Stimulated activated CD4-positive, alpha-beta T cell treated with anti-CD3 and anti-CD28 coated beads, Interleukin-1b, Interleukin-23, amount 100 ng/mL, for 48 hours (primary cell): ENCODE measurements at places on chromosomes 11 and 22.

- no peak for DNase-seq
Measured at GRCh38 chr11:83662494-83662893, 376.3 kb upstream of the CCDC90B start.

DNA sequence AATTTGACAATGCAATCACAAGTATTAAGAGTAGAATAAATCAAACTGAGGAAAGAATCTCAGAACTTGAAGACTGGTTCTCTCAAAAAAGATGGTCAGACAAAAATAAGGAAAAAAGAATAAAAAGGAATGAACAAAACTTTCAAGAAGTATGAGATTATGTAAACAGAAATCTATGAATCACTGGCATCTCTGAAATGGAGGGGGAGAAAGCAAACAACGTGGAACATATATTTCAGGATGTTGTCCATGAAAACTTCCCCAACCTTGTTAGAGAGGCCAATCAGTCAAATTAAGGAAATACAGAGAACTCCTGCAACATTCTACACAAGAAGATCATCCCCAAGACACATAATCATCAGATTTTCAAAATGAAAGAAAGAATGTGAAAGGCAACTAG lies 235.7 kb downstream of the SBF2 start:
- no peak for DNase-seq

GRCh38 chr11:35878741-35879140 lies 65.1 kb upstream of the LDLRAD3 start:
- DNase-seq, result no peak

DNA sequence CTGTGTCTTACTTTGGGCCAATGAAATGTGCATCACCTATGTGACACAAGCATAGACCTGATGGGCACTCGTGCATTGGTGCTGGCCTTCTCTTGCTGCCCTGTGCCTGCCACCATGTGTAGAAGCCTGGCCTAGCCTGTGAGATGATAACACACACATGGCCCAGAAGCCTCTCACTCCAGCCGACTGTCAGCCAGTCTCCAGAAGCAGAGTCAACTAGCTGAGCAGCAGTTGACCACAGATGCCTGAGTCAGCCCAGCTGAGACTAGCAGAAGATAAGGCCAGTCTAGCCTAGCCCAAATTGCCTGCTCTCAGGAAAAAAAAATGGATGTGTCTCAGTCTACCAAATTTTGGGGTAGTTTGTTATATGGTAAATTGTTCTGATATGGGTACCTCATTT lies 46.2 kb downstream of the CSNK2A3 start:
- no peak for DNase-seq

- DNase-seq, result no peak
Measured at GRCh38 chr11:131756479-131757110, 386.2 kb downstream of the NTM start.

- no peak for DNase-seq
Measured at GRCh38 chr11:29260939-29261705, 755.7 kb downstream of the KCNA4 start.

DNA sequence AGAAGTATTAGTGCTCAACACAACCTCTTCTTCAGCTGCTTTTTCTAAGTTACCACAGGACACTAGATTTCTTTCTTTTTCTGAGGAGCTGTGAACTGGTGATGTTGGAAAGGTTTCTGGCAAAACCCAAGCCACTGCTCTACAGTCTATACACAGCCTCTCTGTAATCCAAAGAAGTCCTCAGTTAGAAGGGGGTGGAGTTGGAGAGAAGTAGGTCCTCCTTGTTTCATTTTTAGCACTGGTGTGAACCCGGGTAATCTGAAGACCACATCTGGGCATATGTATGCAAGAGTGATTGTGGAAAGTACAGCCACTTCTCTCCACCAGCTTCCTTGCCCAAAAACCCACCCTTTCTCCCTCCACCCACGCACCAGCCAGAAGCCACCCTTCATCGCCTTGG lies 1168.1 kb downstream of the LRRC4C start:
- DNase-seq, result no peak

DNA sequence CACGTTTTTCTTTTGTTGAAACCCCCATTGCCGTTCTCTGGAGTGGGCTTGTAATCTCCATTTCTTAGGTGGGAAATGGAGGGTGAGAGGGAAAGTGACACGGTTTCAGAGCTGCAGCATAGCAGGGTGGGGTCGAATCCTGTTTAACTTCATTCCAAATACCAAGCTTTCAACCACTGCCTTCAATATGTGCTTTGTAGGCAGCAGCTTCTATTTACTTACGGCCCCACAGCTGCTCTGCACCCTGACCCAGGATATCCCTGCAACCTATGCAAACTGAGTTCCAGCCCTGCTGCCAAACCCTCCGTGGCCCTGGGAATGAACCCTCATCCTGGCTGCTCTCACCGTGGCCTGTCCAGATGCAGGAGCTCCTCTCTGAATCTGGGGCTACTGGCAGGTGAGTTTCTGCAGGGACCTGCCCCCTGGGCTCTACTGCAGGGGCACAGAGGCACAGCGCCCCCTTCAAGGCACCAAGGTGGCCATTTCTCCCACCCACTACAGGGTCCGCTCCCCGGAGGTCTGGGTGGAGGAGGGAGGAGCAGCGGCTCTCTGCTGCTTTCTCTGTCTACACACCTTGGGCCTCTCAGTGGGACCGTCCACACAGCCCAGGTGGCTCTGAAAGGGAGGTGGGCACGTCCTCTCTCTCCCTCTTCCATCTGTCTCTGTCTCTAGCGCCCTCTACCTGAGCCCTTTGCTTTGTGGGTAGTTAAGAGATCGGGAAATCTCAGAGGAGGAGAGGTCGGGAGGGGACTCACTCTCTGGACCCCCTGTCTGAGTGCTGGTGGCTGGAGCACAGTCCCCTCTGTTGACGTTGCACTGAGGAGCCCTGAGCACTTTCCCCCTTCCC lies 279.1 kb downstream of the BRD1 start:
- DNase-seq, result no peak

DNA sequence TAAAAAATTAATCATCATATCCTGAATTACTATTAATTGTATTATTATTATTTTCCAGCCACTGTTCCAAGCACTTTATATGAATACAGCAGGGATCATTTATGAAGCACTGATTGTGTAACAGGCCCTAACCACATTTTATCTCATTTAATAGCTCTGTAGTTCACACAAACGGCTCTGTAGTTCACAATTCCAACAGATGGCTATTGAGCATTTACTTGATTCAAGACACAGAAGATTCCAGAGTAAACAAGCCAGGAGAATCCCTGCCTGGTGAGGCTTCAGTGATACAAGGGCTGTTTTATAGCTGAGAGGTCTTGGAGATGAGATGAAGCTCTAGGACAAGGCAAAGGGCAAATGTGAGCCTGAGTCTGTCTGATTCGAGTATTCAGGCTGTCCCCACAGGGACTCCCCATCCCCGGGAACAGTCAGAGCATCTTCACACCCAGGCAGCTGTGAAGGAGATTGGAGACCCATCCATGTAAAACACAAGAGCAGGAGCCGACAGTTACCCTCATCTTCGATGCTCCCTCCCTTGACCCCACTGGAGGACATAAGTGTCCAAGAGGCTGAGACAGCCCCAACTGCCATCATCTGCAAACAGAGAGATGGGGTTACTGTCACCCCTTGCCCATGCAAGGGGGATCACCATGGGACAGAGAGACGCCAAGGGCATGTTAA lies 222.5 kb downstream of the MN1 start:
- DNase-seq, result no peak

- no peak for DNase-seq
Measured at GRCh38 chr22:37496651-37497050, 10.5 kb upstream of the MFNG start.

DNA sequence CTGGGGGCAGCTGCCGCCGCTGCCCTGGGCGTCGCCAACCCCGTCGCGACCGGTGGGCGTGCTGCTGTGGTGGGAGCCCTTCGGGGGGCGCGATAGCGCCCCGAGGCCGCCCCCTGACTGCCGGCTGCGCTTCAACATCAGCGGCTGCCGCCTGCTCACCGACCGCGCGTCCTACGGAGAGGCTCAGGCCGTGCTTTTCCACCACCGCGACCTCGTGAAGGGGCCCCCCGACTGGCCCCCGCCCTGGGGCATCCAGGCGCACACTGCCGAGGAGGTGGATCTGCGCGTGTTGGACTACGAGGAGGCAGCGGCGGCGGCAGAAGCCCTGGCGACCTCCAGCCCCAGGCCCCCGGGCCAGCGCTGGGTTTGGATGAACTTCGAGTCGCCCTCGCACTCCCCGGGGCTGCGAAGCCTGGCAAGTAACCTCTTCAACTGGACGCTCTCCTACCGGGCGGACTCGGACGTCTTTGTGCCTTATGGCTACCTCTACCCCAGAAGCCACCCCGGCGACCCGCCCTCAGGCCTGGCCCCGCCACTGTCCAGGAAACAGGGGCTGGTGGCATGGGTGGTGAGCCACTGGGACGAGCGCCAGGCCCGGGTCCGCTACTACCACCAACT lies 1.0 kb downstream of the FUT4 start:
- DNase-seq, result peak; percentile 14

- DNase-seq, result no peak
Measured at GRCh38 chr11:96357794-96358193, 14.8 kb upstream of the MAML2 start.

DNA sequence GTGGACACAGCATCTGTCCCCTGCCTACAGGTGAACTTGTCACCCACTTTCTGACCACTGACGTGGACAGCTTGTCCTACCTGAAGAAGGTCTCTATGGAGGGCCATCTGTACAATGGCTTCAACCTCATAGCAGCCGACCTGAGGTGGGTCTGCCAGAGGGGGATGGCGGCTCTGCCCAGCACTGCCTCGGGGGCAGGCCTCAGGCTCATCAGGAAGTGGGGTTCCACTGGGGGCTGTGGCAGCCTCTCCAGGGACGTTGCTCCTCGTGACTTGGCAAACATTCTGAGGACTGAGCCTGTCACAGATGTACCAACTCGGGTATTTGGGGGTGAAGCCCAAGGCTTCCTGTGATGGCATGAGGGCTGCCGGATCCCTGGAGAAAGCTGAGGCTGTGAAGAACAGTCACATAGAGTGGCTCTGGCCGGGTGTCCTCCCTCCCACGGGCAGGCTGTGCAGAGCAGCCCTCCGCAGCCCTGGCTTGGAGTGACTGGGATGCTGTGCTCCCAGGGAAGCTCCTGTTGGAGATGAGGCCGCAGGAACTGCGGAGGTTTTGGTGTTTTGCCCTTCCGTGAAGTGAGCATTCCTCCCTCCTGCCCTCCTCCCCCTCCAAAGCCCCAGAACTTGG lies 26.5 kb upstream of the DGCR8 start:
- DNase-seq, result no peak

DNA sequence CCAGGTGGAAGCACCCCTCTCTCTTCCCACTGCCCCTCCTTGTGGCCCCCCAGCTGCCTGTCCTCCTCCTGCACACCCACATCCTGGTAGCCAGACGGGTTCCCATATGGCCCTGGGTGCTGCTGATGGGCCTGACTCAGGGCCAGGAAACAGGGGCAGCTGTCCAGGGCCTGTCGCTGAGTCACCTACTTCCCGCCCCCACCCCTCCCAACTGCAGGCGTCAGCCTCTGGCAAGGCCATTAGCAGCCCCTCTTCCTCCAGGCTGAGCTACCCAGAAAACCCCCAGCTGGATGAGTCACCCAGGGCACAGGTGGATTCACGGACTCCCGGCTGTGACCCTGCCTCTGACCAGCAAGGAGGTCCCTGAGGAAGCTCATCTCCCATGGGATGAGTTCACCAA lies 6.9 kb upstream of the GAL start:
- no peak for DNase-seq

DNA sequence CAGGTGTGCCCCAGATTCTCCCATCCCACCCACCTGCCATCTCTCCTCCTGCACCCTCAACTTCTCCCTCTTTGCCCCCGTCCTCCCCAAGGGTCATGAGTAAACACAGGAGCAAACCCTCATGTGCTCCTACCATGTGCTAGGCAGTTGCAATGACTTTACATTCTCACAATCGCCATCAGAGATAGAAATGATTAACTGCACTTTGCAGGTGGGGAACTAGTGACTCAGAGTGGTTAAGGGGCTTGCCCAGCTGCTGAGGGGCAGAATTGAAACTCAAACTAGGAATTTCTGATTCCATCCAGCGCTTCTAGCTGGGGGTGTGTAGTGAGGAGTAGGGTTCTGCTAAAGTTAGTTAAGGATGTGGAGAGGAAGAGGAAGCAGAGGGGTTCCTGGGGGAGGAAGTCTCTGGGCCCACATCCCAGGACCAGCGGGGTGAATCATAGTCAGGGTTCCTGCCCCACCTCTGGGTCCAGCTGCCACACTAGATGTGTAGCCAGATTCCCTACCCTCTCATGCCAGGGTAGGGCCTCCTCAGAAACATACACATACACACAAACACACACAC lies 16.0 kb upstream of the PRG2 start:
- peak; percentile 63 for DNase-seq

- peak; percentile 58 for DNase-seq
Measured at GRCh38 chr22:23402275-23403151, 177.6 kb downstream of the IGLL1 start.

GRCh38 chr11:133606124-133606523 lies 73.8 kb upstream of the OPCML start:
- DNase-seq, result no peak

DNA sequence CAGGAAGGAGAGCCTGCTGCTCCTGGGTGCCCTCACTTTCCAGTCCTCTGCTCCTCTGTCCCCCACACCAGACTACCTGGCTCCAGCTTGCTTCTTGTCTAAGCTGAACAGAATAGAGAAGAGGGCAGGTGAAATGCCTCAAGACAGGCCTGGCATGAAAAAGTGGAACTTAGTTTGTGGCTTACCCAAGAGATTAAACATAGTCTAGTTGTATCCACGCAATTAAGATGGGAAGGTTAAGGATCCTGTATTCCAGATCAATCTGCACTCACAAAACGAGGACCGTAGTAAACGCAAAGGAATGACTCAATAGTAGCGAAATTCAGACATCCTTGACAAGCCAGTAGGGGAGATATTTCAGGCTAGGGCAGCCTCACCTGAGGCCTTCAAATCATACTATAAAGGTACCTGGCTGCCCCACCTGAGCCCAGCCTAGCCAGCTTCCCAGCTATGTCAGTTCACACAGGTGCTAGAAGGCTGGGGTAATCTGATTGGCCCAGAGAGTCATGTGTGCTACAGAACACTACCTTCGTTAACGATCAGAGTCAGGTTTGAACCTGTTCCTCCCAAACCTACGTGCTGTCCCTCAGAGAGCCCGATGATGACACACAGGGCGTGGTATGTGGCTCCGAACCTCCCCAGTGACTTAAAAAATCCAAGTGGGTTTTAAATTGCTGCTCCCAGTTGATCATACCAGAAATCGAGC lies 46.5 kb downstream of the AHNAK start:
- DNase-seq, result no peak

GRCh38 chr11:12832480-12833224 lies 158.4 kb downstream of the TEAD1 start:
- no peak for DNase-seq

GRCh38 chr11:122344215-122344614 lies 228.2 kb upstream of the BLID start:
- no peak for DNase-seq

DNA sequence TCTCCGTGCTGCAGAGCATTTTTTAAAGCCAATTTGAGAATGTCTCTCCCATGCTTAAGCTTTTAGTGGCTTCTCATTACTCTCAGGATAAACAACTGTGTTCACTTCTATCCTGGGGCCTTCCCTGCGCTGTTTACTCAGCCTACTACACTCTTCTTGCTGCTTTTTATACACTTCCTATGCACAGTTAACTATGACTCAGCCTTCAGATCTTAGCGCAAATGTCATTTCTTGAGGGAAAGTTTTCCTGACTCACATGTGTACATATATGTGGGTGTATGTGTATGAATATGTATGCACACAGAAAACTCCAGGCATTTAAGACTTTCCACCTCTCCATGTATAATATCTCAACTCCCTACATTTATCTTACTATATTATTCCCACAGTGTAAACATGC lies 9.8 kb downstream of the THAP12 start:
- DNase-seq, result peak; percentile 26
